ENCODE measurements at places on chromosomes 12 and 14.

DNA sequence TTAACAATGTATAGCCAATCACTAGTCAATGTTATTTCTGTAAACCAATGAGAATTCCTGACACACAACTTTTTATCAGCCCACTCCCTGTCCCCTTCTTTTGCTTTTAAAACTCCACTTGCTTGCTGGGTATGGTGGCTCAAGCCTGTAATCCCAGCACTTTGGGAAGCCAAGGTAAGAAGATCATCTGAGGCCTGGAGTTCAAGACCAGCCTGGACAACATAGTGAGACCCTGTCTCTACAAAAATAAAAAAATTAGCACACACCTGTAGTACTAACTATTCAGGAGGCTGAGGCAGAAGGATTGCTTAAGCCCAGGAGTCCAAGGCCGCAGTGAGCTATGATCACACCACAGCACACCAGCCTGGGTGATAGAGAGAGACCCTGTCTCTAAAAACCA lies 87.8 kb downstream of the PAPLN start:
- no peak for DNase-seq

GRCh38 chr14:105436891-105437722 lies 17.5 kb downstream of the MTA1 start:
- DNase-seq: peak; percentile 11

- no peak for DNase-seq
These were observed 18.0 kb upstream of the MYO1H start for GRCh38 chr12:109329686-109330085.

DNA sequence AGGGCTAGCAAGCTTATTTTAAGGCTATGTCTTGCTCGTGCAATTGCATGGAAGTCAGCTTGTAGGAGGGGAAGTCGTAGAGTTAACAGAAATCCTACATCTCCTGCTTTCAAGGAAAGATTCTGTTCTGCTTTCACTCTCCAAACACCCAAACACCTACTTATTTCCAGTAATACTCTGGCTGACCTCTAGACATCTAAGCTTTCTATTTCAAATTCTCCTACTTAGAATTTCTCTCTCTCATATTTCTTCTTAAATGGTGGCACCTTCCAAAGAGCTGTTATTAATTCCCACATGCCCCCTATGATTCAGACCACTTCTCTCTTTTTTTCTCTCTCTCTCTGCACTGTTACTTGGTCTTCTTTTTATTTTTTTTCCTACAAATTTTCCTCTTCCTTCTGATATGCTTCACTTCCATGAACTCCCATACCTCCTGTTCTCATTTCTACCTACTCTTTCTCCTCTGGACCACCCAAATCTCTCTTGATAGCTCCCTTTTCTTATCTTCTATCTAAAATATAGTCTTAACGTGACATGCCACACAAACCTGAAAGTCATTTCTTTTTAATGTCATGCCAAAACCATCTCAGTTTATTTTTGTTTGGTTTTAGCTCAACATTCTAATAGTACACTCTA lies 90.8 kb downstream of the RPS6KA5 start:
- no peak for DNase-seq

- DNase-seq: no peak
These were observed 94.9 kb downstream of the DUSP16 start for GRCh38 chr12:12467688-12468261.

DNA sequence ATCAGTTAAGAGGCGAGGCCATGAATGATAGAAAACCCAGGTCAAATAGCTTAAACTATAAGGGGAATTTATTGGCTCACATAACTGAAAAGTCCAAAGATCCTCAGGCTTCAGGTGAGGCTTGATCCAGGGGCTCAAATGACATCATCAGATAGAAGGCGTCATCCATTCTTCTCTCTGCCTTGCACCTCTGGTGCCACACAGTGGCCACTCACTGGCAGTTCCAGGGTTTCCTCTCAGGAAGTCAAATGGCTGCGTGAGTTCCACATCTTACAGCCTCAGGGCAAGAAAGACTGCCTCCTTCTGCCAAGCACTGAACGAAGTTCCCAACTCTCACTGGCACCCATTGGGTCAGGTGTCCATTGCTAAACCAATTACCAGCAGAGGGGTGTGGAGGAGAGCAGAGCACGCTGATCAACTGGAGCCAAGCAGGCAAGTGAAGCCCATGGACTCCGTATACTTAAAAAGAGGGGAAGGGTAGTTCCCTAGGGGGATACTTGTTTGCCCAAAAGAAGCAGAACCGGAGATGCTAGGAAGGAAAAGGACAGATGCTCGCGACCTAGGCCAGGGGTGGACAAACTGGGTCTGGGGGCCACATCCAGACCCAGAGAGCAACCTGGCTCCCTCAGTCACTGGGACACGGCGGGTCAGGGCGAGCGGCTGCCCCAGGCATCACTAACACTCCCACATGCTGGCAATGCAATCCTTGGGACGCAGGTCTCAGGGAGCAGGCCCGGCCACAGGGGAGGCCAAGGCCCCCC lies 69.3 kb downstream of the SERPINA3 start:
- DNase-seq: peak; percentile 43

DNA sequence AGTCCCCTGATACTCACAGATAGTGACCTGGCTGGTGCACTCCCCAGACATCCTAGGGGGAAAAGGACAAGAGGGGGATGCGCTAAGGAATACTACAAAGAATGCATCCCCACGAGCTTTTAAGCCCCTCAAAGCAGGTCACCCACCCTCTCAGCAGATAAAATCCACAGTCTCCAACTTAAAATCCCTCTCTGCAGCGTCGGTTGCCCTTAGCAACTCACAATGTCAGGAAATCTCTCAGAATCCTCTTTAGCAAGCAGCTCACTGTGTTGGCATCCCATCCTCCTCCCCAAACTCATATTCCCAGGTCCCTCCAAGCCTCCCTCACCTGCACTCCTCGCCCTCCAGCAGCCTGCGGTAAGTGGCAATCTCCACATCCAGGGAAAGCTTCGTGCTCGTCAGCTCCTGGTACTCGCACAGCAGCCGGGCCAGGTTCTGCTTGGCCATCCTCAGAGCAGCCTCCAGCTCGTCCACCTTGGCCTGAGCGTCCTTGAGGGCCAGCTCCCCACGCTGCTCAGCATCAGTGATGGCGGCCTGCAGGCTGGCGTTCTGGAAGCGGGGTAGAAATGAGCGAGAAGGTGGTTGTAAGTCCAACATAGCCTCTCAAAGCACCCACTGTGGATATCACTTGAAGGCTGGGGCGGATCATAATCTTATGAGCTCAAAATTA lies 5.5 kb upstream of the KRT79 start:
- DNase-seq: no peak

DNA sequence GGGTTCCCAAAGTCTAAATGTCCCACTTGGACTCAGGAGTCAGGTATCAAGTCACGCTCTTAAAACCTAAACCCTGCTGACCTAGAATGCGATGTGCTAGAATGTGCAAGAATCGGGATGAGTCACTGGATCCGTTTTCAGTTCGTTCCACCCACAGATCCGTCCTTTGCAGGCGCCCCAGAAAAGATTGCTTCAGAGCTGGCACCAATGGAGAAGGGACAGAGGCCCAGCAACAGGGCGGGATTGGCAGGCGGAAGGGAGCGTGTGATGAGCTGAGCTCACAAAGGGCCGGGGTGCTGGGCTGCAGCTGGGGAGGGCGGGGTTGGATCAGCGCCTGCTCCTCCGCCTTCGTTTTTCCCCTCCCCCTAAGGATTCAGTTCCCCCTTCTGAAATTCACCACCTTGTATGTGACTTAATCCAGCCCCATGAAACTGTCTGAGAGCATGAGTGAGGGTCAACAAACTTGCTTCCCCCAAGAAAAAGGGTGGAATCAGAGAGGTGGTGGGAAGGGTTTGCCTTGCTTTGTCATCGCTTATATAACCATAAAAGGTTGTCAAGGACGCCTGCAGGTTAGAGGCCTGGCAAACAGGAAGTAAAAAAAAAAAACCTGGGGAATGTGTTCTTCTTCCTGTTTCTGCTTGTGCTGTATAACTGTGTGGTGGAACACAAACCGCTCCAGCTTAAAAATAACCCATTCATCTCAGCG lies 2.8 kb upstream of the UBC start:
- peak; percentile 96 for DNase-seq

GRCh38 chr12:110972866-110973265 lies 52.5 kb upstream of the MYL2 start:
- DNase-seq: no peak

DNA sequence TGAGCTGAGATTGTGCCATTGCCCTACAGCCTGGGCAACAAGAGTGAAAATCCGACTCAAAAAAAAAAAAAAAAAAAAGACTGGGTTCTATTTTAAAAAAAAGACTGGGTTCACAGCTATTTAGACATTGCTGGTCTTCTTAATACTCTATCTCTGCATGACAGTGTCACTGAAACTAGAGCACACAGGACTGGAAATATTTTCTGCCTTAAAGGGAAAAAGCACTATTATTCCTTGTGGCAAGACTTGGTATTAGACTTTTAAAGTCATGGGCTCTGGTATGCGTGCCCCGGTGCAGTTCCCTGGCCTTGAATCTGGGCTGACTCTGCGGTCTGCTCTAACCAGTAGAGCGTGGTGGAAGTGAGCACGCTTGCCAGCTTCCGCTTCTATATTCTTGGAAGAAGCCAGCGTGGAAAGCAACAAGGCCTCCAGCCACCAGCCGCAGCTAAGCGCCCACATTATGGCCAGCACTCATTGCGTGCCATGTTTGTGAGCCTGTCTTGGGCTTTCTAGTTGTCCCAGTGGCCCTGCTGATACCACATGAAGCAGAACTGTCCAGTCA lies 31.3 kb downstream of the PRKAB1 start:
- no peak for DNase-seq

- DNase-seq: no peak
These were observed 77.8 kb downstream of the MYF5 start for GRCh38 chr12:80794551-80794950.

DNA sequence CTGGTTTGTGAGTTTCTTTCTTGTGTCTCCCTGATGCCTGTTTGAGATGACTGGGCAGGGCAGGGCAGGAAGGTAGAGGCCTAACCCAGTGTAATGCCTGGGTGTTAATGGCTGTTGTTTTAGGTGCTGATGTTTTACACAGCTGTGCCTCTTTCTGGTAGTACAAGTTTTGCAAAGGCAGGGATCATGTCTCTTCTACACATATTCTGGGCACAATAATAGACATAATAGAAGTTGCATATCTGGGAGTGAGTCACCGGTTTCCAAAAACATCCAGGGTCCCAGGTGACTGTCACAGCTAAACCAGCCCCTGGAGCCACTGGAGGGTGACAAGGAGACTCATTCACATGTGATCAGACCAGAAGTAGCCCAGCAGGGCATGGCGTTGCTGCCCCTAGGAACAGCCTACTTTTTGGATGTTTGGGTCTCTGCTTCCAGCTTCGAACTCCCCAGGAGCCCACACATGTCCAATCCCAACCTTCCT lies 18.1 kb downstream of the TPCN1 start:
- DNase-seq: no peak
